ENCODE measurements at places on chromosomes 5 and 9. TPM values are rescaled to one million over a fixed set of nuclear protein-coding genes. Genes with fewer than 3 reads are reported as not detected.

The WWC1 gene
- 94.2 TPM for total RNA-seq

- H3K4me1 ChIP-seq = no peaks in the 10 kb centered on the region
- DNase-seq = no peak
- no peak overlapping the region for H3K27ac ChIP-seq
- H3K36me3 ChIP-seq = no peaks in the 10 kb centered on the region
- H3K27me3 ChIP-seq = no peaks in the 10 kb centered on the region
- no peak overlapping the region for H3K4me3 ChIP-seq
These were observed 725 bp upstream of the OR13C2 start for GRCh38 chr9:104606152-104606551.

DNA sequence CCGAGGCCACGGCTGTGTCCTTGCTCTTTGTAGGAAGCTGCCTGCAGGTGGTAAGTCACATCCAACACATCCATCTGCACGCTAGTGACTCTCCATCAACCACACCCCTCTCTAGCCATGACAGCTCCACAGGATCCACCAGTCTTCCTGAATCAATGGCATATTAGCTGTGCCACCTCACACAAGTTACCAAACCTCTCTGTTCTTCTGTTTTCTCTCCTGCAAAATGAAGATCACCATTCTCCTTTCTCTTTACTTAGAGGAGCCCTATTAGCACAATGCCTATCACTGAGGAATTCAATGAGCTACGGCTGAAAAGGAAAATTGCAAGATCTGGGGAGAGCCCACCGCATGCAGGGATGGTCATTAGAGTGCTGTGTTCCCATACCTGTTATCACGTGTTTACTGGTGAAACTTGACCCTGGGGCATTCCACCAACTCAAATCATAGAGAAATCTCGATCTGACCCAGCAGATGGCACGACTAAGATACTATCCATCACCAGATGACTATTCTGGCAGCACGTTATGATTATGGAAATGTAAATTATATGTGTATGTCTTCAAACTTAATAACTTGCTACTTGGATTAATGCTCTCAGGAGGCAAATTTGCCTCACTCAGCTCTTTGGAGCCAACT, 20.9 kb downstream of the WHRN start:
- H3K27ac ChIP-seq = no peak overlapping the region
- H3K4me1 ChIP-seq = no peaks in the 10 kb centered on the region
- H3K4me3 ChIP-seq = no peak overlapping the region

GRCh38 chr9:76619197-76619596, 145.0 kb upstream of the PCA3 start:
- H3K4me1 ChIP-seq = peaks cover 32% of the 10 kb centered on the region
- DNase-seq = no peak

DNA sequence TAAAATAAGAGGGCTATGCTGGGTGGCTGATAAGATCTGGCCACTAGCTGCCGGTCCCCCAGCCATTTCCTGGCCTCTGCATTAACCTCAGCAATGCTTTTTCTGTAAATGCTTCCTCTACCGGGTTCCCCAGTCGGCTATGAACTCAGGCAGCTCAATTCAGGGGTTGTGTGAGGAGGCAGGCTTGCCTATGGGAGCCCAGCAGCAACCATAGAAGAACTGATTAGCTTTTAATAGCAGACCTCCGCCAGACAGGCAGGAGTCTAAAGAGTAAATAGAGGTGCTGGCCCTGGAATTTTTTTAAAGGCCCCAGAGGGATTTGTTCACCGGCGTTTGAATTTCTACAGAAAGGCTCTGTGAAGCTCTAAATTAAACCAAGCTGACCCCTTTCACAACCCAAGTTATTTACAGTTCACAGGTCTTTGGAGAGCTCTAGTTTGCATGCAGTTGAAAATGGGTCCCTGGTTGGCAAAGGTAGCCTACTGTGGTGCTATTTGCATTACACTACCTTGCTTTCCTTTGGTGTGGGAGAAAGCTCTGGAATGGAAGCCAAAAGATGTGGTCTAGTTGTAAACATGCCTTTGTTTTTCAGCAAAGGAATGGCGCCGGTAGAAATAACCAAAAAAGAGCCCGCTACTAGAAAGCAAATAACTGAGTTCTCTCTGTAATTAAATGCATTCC, 289.7 kb upstream of the SEMA6A start:
- H3K27ac ChIP-seq = no peak overlapping the region
- no peaks in the 10 kb centered on the region for H3K27me3 ChIP-seq
- no peak overlapping the region for H3K4me3 ChIP-seq

Data from upper lobe of right lung (tissue), 1 donor.